HS-5 (cell line): ENCODE measurements at places on chromosomes 1 and 21.

DNA sequence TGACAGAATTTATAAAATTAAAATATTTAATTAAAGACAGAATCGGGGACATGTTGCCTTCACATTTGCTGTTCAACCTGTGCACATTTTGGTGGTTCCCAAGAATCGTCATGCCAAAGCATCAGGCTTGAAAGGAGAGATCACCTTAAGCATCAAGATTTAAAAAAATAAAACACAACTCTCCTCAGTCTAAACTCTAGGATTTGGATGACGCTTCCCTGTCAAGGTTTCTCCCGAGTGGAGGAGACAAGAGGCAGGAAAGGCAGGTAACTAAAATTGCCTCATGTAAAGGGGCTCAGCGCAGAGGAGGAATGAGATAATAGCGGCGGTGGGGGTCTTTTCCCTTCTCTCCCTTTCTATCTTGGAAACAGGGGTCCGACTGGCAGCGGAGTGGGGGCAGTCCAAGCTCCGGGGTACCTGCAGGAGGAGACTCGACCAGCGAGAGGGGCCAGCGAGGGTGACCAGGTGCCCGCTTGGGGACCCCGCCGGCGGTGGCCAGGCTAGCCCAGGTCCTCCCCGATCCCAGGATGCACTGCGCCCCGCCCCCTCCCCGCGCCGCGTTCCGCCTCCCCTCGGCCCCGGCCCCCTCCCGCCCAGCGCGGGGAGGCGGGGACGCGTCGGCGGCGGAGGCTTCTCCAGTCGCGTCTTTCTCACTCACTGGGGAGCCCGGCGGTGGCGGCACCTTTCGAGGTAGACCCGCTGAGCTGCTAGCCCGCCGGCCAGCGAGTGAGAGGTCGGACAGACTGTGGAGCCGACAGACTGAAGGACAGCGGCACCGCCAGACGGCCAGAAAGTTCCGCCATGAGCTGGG is at the start of gene FNBP1L:
Gene FNBP1L (plus strand): TSS at position 638 of the 811 bp plus-strand sequence. CDS start 164 bp downstream, at position 802.
- DNase-seq, result no peak

- no peak for DNase-seq
Observed at GRCh38 chr1:172109359-172109758, 268.1 kb downstream of the DNM3 start.

DNA sequence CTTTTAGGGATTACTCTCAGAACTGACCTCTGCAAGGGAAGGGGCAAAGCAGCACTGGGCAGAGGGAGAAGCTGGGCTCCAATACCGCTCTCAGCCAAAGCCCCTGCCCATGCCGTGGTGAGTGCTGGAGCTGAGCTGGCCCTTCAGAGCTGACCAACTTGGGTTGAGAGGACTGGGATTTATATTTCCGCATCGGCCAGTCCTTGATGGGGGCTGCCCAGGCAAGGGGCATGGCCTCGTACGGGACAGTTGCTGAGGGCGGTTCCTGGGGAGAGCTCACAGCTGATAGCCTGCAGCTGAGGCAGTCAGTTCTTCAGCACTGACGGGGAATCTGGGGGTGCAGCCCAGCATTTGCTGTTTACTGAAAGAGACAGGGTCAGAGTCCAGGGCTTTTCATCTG is 8.0 kb downstream of the HUNK start:
- no peak for DNase-seq

DNA sequence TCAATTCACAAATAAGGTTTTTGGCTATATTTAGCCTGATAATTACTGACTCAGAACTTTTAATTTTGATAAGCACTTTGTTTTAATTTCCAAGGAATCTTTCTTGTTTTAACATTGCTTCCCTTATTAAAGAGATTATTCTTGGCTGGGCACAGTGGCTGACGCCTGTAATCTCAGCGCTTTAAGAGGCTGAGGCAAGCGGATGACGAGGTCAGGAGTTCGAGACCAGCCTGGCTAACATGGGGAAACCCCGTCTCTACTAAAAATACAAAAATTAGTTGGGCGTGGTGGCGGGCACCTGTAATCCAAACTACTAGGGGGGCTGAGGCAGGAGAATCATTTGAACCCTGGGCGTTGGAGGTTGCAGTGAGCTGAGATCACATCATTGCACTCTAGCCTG is 13.8 kb downstream of the ALG14 start:
- no peak for DNase-seq

DNA sequence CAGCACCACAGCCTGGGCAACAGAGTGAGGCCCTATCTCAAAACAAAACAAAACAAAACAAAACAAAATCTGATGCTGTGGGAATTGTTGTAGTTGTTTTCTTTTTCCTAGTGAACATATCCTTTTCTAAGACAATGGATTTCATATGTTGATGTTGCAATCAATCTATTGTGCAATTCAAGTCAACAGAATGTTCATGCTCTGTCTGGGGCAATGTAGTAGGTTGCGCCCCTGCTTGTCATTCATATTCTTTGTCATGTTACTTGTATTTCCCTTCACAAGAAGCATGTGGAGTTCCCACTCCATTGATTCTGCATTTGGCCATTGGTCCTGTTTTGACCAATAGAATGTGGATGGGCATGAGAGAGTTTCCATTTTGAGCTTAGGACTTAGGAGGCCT is 223.9 kb downstream of the DUSP10 start:
- no peak for DNase-seq

DNA sequence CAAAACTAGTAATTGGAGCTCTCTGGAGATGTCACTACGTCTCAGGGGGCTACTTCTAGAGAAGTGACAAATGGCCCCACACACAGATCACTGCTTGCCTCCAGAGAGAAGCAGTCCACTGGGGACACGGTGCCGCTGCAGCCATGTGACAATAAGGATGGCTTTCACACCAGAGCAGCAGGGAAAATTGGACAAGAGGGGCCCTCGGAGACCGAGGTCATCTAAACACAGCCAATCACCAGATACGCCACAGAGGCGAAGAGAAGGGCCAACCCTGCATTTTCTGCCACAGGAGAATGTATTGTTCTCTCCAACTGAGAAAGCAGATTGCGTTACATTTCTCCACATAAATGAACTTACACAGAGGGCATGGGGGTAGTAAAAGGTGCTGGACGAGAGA is 51.2 kb upstream of the TIAM1 start:
- DNase-seq, result no peak

DNA sequence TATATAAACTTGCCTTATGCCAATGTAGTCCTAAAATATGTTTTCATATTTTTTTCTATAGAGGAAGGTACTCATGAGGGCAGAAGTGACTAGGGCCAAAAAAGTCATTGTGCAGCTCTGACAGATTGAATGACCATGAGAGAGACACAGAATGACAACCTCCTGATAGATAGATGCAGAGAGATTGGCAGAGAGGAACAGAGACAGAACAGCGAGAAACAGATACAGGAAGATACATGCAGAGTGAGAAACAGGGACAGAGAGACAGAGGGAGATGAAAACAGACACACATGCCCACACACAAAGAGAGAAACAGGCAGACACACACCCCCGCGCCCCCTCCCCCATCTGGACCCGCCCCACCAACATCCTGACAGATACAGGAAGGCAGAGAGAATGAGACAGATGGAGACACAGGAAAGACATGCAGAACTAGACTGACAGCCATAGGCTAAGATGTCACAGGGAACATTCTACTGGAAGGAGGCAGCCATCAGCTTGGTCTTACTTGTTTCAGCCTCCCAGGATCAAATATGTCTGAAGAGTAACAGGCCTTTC is 211.1 kb downstream of the ST6GALNAC3 start:
- DNase-seq, result no peak

GRCh38 chr1:7387053-7387927 is 383.8 kb upstream of the VAMP3 start:
- DNase-seq, result no peak

DNA sequence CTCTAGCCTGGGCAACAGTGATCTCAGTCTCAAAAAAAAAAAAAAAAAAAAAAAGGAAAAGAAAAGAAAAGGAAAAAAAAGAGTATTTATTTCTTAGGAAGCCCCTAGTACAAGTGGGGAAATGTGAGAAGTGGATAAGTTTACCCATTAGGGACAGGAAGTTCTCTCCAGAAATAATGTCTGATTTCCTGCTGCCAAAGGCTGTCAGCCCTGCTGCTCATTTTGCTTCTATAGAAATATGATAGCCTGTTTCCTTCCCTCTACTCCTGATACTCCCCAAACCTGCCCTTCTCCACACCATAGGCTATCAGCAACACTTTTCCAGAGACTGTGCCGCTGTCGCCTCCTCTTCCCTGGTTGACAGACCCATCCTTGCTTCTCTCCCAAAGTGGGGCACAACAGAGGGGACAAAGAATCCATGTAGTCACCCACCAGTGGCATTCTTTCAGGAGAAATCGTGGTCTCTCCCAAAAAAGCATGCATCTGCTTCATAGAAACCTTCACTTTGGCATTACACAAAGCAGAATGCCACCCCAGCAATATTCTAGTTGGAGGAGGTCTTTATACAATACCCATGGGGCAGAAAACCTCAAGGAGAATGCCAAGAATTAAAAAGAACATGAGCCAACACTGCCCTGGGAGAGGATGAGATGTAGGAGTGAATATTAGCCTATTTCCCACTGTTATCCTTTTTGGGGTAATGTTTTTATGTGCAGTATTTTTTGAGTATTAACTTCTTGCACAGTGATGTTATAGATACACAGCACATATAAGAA is 166.3 kb upstream of the NR5A2 start:
- no peak for DNase-seq

DNA sequence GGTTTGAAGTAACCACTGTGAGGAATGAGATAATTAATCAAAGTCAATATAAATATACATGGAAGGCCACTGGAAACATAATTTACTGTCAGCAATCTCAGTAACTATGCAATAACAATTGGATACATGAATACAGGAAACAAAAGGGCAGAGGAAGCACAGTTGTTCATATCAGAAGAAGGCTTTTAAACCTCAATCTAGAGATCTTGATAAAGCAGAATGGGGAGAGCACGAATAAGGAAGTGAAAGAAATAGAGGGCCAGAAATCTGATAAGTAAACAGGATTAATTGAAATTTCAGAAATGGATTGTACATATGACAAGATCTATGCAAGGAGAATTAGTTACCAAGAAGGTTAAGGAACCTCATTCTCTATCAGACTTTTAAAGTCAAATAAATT is 93.0 kb downstream of the EVI5 start:
- DNase-seq, result no peak

DNA sequence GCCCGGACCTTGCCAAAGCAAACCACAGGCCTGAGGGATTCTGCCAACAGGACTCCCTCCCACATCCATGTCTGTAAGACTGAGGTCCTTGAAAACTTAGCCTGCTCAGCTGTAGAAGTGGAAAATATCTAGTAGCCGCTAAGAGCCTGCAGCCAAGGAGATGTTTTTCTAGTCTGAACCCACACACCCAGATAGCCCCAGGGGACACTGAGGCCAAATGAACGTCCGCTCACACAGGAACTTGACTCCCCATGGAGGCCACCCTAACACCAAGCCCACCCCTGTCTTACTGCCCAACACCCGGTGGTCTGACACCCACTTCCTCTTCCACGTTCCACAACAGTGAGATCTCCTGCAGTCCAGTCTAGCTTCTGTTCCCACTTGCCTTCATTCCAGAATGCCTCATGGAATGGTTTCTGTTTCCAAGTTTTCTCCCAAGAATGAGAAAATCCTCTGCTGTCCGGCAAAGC is 174.8 kb downstream of the PLPP3 start:
- no peak for DNase-seq

GRCh38 chr1:227673441-227673840 is 61.7 kb downstream of the JMJD4 start:
- DNase-seq, result no peak

DNA sequence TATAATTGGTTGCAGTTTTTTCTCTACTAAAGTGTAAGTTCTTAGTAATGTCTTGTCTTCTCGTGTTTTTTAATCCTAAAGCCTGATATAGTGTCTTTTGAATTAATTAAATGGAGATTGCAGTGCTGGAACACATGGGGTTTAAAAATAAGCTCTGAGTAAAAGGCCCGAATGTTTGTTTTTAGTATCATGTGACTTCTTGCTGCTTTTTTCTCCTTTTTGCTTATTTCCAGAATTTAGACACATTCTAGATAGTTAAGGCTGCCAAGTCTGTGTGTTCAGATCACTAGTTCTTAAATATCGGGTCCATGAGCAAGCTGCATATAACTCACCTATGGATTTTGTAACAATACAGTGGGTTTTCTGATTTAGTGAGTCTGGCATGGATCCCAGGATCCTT is 27.5 kb downstream of the KCTD3 start:
- DNase-seq, result no peak

- no peak for DNase-seq
Observed at GRCh38 chr1:228803421-228803820, 68.1 kb downstream of the RHOU start.

DNA sequence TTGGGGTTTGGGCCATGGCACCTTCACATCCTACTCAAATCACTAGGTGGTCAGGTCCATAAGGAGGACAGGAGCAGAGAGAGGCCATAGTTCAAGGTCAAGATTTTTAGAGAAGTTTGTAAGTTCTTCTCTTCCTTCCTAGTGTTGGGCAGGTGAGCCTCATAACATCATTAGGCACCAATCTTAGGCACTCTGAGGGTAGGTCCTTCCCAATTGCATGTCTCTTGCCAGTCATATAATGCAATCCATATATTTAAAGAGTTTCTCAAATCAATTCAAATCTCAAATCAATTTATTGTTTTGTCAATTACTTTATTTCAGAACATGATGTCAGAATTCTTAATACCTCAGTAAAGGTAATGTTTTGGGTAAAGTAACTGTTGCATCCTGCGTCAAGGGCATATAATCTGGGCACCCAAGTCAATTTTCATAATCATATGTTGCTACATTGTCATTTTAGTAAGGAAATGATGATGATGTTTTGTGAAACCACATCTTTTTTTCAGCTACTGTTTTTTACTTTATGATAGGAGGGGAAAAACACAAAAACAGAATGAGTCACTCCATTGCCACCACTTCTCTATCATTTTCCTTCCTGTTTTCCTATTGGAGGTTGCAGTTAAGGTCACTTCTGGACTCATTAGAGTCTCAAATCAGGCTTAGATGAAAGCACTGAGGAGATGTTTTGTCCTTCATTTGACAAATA is 122.7 kb downstream of the UCHL5 start:
- DNase-seq, result no peak

GRCh38 chr1:220151454-220151853 is 57.5 kb downstream of the IARS2 start:
- DNase-seq, result no peak

GRCh38 chr1:208757846-208758245 is 513.7 kb upstream of the PLXNA2 start:
- no peak for DNase-seq

GRCh38 chr1:60835649-60836048 is 246.7 kb upstream of the NFIA start:
- no peak for DNase-seq

DNA sequence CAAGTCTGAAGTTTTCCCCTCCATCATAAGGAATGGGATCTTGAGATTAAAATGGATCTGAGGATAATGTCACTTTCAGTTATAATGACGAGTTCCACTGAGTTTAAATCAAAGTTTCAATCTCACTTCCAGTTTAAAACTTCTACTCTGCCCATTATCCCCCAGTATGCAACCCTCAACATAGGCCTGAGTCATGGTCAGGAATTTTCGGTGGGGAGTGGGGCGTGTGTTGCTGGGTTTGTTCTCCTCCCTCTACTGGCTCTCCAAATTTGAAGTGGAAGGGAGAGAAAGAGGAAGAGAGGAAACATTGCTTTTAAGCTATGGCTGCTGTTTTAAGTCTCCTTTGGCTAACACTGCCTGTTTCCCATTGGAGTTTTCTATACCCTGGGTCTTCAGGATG is 152.9 kb downstream of the TM2D1 start:
- no peak for DNase-seq
